ENCODE measurements at places on chromosomes 12 and 14.

GRCh38 chr14:51552275-51552674 lies 99.4 kb upstream of the FRMD6 start:
- DNase-seq = no peak

DNA sequence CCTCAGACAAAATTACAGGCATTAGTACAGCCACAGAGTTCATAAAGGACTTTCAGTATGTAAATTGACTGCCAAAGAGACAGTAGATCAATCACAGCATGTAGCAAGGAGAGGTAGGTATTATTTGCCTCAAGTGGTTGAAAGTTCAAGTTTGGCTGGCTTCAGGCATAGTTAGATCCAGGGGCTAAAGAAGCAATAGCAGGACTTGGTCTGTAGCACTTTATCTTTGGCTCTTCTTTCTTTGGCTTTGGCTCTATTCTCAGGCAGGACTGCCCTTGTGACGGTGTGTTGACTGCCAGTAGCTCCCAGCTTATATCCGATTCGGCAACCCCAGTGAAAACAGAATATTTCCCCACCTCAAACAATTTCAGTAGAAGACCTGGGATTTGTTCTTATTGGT lies 346.0 kb upstream of the TBX3 start:
- DNase-seq = no peak

DNA sequence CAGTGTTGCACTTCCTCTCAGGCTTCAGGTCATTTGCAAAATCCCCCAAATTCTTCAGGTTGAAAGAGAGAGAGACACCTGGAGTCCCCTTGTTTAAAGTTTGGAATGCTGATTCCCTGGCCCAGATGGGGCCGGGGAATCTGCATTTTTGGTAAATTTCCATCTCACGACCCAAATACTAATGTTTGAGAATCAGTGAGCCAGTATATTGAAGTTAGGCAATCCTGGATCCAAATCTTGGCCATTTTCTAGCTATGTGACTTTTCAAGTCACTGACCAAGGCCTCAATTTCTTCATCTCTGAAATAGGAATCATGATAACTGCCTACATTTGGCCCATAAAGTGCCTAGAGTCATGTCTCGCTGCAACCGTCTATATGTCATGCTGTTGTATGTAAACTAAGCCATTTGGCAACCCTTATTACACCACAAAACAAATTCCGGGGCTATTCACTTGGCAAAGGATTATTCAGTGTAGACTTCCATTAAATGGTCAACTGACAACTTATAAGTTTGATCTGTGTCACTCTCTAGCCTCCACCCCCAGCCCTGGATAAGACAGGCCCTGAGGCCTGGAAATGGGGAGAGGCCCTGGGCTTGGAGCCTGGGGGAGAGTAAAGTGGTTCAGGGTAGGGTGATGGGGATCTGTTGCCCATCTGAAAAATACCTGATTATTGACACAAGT lies 3.7 kb upstream of the ZFP36L1 start:
- DNase-seq = no peak

GRCh38 chr12:46304070-46304469 lies 35.2 kb upstream of the SLC38A1 start:
- DNase-seq = no peak

GRCh38 chr12:11992515-11992914 lies 78.2 kb upstream of the BCL2L14 start:
- no peak for DNase-seq

- DNase-seq = no peak
Measured at GRCh38 chr14:91035855-91036254, 24.6 kb downstream of the RPS6KA5 start.

- DNase-seq = no peak
Measured at GRCh38 chr12:2691345-2692071, 103.3 kb upstream of the FKBP4 start.

- no peak for DNase-seq
Measured at GRCh38 chr12:7271893-7272514, 31.9 kb upstream of the ACSM4 start.

Measured in NCI-H1417 treated with DMSO at 0.1 percent for 48 hours (cell line).